ENCODE measurements at places on chromosomes 13 and 19.

DNA sequence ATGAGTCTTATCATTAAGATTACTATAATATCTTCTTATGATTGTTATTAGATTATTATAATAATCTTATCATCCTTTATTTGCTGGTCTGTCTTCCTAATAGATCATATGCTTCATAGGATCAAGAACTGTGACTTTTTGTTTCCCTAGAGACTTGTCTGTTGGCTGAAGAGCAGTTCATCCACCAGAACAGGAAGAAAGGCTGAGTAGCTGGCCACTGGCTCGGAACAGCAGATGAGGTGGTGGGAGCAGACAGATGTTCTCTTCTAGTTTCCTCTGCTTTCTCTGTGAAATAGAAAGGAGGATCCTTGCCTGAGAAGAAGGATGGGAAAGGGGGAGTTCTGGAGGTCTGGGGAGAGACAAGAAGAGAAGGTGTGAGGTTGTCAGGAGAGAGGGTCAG lies 120.0 kb downstream of the CCNA1 start:
- no peak for DNase-seq

DNA sequence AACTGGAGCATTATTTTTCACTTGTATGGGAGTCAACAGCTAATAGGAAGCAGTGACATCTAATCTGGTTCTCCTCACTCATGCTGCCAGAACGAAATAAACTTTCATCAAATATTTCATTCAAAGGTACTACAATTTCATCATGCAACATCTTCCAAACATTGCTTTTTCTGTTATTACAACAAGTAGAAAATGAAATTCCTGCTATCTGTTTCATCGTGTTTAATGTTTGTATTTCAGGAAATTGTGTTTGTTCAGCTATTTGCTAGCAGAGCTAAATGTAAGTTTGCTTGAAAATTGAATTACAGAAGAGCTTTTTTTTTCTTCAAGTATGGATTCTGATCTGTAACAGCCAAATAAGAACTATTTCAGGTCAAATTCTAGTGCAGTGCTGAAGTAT lies 90.1 kb downstream of the SLITRK6 start:
- no peak for DNase-seq

DNA sequence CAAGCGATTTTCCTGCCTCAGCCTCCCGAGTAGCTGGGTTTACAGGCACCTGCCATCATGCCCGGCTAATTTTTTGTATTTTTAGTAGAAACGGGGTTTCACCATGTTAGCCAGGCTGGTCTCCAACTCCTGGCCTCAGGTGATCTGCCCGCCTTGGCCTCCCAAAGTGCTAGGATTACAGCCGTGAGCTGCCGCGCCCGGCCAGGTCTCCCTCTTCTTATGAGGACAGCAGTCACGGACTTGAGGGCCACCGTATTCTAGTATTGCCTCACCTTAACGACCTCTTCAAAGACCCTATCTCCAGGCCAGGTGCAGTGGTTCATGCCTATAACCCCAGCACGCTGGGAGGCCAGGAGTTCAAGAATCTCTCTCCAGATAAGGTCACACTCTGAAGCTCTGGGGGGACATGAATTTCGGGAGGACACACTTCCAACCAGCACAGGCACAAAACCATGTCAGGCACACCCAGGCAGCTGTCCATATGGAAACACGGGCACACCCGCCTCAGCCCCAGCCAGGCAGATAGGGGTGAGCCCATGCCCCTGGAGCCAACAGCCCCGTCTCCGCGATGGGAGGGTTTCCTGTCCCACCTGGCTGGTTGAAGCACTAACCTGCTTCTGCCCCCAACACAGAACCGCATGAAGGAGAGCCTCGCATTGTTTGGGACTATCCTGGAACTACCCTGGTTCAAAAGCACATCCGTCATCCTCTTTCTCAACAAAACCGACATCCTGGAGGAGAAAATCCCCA lies 21.3 kb upstream of the S1PR4 start:
- no peak for DNase-seq

DNA sequence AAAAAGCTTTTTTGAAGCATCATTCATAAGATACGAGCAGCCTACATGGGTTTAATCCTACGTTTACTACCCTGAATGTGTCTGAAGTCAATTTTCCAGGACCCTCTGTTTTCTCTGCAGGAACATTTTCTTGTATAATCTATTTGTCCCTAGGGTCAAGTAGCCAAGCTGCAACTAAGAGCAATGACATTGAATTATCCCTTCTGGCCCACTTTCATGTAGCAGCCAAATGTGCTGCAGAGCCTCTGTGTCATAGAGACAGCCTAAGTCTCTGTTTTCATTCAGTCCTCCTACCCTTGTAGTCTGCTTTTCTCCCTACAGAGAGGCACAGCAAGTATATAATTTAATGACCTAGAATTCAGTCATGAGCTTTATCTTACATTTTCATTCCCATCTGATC lies 82.1 kb downstream of the ZAR1L start:
- no peak for DNase-seq

DNA sequence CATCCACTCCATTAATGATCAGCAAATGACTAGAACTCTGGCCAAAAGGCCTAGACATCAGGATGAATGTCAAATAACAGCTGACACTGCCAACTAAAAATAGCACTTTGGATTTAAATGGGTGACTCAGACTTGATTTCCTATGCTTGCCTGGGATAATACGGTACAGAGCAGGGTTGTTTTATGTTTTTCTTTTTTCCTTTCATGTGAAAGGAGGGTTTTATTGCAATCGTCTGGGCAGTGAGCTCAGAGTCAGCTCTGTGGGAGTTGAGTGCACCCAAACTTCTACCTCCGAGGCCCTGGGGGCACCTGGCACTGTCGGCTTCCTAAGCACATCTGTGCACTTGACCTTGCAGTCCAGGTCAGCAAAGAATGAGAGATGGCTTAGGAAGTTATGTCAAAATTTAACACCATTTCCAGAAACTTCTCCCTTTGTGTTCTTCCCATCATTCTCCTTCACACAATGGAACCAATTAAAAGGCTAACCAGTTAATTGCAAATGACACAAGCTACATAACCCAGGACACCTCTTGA lies 134.1 kb downstream of the LACC1 start:
- DNase-seq = no peak

DNA sequence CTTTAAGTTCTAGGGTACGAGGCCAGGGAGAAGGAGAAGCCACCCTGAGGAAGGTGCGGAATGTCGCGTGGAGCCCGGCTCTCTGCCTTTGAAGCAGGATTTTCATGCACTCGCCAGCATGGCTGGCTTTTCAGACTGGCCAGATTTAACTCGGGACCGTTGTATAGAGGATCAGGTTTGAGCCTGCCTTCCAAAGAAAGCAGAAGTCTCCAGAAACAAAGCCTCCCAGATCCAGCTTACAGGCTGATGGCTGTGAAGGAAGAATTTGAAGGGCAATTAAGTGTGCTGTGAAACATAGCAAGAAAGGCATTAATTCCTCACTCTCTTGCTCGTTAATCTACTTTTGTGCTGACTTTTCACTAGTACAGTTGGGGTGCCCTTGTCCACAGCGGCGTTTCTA lies 140.2 kb downstream of the SOX1 start:
- DNase-seq = no peak

- no peak for DNase-seq
Observed at GRCh38 chr13:84137292-84137691, 255.0 kb upstream of the SLITRK1 start.

DNA sequence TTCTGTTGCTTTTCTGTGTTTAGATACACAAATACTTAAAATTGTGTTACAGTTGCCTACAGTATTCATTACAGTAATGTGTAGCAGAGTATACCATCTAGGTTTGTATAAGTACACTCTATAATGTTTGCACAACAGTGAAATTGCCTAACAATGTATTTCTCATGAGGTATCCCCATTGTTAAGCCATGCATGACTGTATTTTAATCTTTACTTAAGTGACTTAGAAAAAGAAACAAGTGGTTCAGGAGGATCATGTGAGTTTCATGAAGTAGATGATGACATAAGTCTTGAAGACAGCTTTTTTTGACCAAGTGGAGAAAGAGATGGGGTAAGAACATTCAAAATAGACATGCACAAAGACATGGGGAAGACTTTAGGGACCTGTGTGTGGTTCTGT lies 8.4 kb upstream of the KCTD4 start:
- no peak for DNase-seq

- no peak for DNase-seq
Observed at GRCh38 chr13:40398065-40398464, 268.4 kb downstream of the FOXO1 start.

GRCh38 chr13:33341861-33342452 lies 56.4 kb upstream of the STARD13 start:
- no peak for DNase-seq

DNA sequence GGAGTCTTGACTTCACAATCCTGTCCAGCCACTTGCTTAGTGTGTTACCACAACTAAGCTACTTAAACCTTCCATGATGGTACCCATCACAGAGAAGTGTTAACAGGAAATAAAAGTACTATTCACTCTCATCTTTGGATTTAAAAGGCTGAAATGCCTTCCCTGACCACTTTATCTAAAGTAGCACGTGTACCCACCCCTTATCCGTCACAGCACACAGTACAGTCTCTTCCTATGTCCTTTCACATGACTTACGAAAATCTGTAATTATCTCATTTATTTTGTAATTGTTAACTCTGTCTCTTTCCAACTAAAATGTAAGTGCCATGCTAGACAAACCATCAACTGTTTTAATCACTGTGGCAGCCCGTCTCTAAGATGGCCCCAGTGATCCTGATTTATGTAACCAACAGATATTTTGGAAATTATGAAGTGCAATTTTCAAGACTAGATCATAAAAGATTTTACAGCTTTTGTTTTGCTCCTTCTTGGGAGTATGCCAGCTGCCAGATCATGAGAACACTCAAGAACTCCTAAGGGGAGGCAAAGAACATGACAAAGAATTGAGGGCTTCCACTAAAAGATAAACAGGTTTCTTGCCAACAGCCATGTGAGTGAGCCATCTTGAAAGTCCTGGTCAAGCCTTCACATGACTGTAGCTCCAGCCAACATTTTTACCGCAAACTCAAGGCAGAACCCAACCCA lies 44.9 kb downstream of the DIAPH3 start:
- no peak for DNase-seq

DNA sequence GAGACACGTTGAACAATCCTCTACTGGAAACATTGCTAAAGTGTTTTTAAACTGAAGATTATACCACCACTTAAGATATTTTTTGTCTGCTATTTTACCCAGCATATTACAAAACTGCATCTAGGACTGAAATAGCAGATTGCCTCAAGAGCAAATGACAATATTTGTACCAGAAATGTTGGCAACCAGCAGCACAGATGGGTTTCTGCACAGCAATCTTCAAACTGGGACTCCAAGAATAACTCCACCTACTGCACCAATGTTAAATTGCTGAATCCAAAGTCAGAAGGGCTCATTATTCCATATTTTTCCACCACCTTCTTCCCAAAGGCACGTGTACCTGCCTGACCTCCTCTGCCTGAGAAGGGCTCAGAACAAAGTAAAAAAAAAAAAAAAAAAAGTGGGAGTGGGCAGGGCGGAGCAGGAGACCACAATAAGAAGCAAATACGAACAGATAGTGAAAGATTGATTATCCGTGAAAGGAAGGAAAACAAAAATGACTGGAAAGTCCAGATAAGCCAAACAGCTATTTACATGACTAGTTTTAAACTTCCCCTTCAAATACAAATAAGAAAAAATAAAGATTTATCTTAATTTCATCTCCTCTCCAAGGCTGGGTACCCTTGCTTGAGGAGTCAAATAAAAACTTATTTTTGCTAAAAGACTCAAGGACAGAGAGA lies 79.4 kb downstream of the FOXO1 start:
- DNase-seq = no peak

DNA sequence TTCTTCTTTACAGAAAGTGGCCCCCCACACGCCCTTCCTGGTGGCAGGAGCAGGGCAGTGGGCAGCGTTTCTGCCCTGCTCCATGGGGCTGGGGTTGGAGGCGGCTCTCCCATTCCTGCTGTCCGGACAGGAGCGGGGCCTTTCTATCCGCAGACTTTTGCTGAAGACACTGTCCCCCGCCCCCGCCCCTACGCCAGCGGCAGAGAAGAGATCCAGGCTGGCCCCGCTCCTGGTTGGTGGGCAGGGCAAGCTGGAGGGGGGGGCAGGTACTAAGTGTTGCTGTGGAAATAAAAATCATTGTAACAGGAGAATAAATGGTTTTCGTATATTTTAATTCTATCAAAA lies 81.7 kb downstream of the ZNF429 start:
- DNase-seq = no peak

DNA sequence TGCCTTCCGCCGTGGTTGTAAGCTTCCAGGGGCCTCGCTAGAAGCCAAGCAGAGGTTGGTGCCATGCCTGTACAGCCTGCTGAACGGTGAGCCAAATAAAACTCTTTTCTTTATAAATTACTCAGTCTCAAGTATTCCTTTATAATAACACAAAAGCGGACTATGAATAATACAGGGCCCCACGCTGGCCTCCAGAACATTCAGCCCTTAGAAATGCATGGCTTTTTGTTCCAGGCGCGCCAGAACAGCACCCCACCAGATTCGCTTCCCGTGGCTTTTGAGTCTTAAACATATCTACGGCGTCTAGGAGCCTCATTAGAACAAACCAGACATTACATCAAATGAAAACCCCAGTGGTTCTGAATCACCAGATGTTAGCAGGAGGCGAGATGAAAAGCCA lies 75.1 kb downstream of the SLC15A1 start:
- no peak for DNase-seq

- DNase-seq = no peak
Observed at GRCh38 chr13:80371840-80372509, 31.0 kb upstream of the SPRY2 start.

GRCh38 chr19:21603431-21604231 lies 98.2 kb downstream of the ZNF429 start:
- no peak for DNase-seq

GRCh38 chr13:50572129-50572528 lies 271.4 kb downstream of the DLEU7 start:
- no peak for DNase-seq

- DNase-seq = no peak
Observed at GRCh38 chr19:28331596-28331995, 881.4 kb downstream of the UQCRFS1 start.

DNA sequence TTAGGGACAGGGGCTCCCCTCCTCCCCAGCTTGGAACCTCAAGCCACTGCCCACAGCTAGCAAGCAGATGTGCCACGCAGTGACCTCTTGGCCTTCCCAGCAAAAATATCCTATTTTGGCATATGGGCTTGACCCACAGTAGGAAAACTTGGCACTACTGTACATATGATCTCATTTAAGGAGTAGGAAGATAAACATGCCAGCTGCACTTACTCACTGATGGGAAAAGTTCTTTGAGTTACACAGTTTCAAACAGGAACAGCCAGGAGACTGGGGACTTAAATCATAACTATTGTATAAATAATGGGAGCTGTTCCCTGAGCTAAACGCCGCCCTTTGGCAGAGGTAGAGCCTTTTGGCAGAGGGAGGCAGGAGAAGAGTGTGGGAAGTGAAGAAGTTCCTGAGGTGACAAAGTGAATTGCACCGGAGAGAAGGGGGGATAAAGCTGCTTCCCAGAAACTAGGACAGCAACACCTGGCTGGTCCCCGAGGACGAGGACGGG lies 6.1 kb downstream of the SACS start:
- no peak for DNase-seq

DNA sequence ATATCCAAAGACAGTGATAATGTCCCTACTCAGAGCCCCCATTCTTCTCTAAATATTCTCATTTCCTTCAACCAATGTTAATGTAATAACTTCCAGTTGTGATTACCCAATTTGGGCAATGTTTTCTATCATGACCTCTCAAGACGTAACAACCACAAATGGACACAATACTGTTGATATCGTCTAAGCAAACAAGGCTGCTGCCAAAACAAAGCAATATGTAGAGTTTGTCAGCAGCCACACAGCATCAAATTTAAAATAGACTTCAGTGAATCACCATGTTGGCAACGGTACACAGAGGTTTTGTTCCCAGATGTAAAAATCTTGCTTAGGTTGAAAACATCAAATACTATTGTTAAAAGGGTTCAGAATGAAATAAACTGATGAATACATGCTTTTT lies 205.1 kb downstream of the DACH1 start:
- DNase-seq = no peak

Measured in D341Med (cell line).